ENCODE measurements at places on chromosomes 1 and 21.

- DNase-seq, result no peak
Measured at GRCh38 chr1:33358114-33358794, 37.4 kb upstream of the A3GALT2 start.

GRCh38 chr1:233935297-233935868 lies 30.9 kb downstream of the SLC35F3 start:
- DNase-seq, result no peak

GRCh38 chr1:63928186-63929105 lies 154.6 kb downstream of the ROR1 start:
- DNase-seq, result no peak

DNA sequence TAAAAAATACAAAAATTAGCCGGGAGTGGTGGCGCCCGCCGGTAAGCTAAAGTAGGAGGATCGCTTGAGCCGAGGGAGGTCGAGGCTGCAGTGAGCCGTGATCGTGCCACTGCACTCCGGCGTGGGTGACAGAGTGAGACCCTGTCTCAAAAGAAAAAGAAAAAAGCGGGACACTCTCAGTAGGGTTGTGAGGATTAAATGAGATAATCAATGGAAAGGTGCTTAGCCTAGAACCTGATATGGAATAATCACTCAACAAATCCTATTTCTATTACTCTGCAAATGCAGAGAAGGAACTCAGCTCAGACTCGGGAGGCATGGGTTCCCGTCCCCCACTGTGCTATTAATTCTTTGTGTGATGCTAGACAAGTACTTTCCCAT lies 529 bp upstream of the LUZP1 start:
- DNase-seq, result no peak

DNA sequence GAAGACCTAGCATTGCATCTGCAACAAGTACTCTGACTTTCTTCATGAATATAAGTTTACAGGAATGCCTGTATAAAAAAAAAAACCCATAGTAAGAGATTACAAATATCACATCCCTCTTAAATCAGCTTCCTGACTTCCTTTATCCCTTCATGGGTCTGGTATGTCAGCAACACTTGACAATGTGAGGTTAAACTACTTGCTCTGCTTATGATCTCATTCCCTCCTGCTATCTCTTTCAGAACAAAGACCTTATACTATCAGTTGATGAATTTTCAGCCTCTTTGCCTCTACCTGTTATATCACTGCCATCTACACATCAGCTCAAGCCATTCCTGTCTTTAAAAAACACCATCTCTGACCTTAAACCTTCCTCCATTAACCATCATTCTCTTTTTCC lies 130.9 kb upstream of the SAMSN1 start:
- DNase-seq, result no peak

- no peak for DNase-seq
Measured at GRCh38 chr1:211527006-211527405, 35.0 kb upstream of the RD3 start.

DNA sequence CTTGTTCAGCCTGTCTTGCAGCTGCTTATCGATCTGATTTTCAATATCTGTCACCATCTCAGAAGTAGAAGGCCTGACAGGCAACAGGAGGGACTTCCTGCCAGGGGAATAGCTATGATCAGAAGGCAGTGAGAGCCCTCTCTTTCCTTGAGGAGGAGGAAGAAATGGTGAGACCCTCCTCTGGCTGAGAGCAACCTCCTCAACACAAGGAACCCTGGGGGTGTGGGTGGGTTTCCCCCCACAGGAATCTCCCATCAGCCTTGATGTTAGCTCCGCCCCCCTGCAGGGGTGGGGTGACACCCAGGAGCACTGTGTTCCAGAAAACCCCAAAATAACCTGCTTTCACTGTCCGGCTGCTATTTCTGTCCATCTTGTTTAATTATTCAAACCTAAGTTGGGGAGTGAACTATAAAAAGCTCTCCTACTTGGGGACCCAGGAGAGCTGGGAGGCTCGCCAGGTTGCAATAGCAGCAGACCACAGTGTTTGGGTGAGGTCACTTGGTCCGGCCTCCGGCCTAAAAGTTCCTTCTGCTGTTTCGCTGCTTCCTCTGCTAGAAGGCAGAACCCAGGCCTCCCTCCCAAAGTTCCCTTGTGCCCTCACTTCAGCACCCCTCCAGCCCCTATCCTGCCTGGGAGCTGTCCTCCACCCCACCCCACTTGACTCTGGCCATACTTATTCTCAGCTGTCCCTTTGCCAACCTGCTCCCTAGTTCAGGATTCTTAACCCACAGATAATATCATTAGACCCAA lies 7.8 kb upstream of the MEF2D start:
- DNase-seq, result peak; percentile 35

- DNase-seq, result no peak
Measured at GRCh38 chr1:226446094-226446493, 38.2 kb upstream of the PARP1 start.

DNA sequence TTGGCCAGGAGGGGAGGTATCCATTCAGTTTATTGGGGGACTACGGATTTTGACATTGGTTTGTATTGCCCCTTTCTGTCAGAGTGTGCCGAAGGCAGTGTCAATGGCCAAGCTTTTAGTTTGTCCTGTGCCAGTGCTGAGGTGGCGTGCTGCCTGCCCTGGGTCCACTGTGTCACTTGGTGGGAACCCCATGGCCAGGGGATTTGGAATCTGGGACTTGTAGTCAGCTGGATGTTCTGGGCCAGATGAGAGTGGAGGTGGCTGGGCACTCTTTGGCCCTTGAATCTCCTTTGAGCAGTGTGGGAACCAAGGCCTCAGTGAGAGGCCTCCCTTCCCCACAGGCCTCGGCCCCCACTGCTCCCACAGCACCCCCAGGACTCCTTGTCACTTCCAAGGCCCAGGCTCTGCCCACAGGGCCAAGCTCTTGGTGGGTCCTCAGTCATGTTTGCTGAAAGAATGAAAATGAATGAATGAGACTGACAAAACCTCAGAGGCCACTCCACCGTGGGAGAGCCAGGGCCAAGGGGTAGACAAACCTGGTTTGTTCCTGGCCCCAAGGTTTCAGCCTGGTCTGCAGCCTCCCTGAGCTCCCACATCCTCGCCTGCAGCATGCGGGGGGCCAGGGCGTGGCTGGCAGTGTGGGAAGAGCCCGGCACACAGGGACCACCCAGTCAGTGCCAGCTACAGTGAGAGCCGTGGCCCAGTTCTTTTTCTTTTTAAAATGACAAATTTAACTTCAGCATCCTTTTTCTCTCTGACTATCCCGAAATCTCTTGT lies 412.2 kb downstream of the MATN1 start:
- no peak for DNase-seq

- DNase-seq, result no peak
Measured at GRCh38 chr1:88608139-88608943, 75.7 kb upstream of the PKN2 start.

- no peak for DNase-seq
Measured at GRCh38 chr1:15836772-15837669, 10.5 kb upstream of the SPEN start.

DNA sequence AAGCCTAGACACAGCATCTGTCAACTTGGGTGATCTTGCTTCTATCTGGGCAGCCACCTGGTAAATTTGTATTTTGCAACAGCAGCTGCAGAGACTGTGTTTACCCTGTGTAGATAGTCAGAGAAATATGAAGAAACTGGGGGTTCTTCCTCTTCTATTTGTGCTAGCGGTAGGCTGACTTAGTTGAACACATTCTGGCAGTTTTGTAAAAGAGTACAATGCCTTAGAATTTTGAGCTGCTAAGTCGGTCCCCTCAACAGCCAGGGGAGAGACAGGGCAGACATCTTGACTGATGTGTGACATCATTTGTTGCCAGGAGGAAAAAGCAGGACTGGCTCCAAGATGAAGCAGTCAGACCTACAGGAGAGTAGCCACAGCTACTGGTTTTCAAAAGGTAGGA lies 53.7 kb downstream of the KCNJ6 start:
- no peak for DNase-seq

DNA sequence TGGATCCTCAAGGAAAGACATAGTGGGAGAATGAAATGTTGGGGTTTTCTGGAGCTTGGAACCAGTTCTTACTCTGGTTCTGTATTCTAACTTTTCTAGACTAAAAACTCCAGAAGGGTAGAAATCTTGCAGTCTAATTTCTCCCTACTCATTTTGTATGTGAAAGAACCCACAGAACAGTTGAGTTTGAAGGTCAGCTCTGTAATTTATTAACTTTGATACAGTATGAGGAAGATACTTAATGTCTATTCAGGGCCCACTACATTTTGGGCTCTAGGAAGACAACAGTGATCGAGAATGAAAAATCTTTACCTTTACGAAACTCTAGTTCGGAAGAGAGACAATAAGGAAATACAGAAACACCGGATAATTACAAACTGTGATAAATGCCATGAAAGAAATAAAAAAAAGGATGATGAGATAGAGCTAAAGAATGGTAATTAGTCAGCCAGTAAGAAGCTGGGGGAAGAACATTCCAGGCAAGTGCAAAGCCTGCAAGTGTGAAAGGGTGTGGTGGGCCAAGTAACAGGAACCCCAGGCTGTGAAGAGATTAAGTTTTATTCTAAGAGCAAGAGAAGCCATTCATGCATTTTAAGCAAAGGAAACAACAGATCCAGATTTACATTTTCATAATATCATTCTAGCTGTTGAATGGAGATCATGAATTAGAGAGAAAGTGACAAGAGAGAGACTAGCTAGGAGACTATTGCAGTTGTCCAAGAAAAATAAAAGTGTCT lies 159.9 kb upstream of the HMCN1 start:
- DNase-seq, result no peak

All from GOT3 (cell line).